ENCODE measurements at places on chromosomes 3 and 15. TPM values are rescaled to one million over a fixed set of nuclear protein-coding genes. Genes with fewer than 3 reads are reported as not detected.

- H3K36me3 ChIP-seq: no peaks in the 10 kb centered on the region
- no peaks in the 10 kb centered on the region for H3K27me3 ChIP-seq
- no peak overlapping the region for H3K4me3 ChIP-seq
- no peak overlapping the region for H3K27ac ChIP-seq
- peaks cover 2% of the 10 kb centered on the region for H3K4me1 ChIP-seq
Measured at GRCh38 chr3:184786280-184786941, 25.6 kb upstream of the VPS8 start.

DNA sequence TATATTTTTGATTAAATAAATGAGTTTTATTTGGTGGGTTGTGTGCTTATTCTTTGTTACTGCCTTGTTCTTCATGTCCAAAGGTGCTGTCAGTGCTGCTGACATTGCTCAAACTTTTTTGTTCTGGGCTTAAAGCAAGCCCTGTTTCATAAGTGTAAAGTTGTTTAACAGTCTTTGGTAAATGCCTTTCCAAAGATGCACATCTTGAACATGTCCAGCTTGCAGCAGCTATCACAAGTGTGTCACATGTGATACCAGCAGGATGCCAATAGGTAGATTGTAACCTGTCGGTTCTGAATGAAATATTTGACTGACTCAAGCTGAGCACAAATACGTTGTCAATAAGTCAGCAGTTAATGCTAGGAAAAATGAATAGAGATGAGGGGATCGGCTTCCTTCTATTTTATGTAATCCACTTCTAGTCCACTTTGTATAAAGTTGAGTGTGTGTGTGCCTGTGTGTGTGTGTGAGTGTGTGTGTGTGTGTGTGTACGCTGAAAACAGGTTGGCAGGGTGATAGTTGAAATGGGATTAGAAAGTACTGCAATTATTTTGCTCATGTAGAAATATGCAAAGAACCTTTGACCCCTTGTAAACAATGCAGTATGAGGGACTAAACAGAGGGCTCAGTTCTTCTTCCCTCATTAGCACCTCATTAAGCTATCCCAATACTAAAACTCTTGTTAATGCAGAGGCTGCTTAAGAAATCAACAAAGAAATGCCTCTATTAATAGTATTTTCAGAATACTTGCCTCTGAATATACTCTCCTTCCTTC, 986.5 kb downstream of the TUSC7 start:
- H3K4me1 ChIP-seq: no peaks in the 10 kb centered on the region
- H3K4me3 ChIP-seq: no peak overlapping the region
- DNase-seq: no peak
- no peak overlapping the region for H3K27ac ChIP-seq
- H3K36me3 ChIP-seq: no peaks in the 10 kb centered on the region

The SCN11A gene
- 0.10 TPM for total RNA-seq

- no peaks in the 10 kb centered on the region for H3K27me3 ChIP-seq
- no peak overlapping the region for H3K27ac ChIP-seq
- DNase-seq: no peak
- no peak overlapping the region for H3K4me3 ChIP-seq
- H3K4me1 ChIP-seq: no peaks in the 10 kb centered on the region
Measured at GRCh38 chr15:74809956-74810355, 2.7 kb upstream of the LMAN1L start.

GRCh38 chr3:66479532-66479947, 21.3 kb downstream of the LRIG1 start:
- peaks cover 78% of the 10 kb centered on the region for H3K4me1 ChIP-seq
- no peaks in the 10 kb centered on the region for H3K36me3 ChIP-seq
- no peak overlapping the region for H3K4me3 ChIP-seq
- DNase-seq: no peak
- H3K27ac ChIP-seq: no peak overlapping the region

The GOLGA6L25 gene
- not detected for total RNA-seq

The CKMT1B gene
- total RNA-seq: 30.5 TPM

DNA sequence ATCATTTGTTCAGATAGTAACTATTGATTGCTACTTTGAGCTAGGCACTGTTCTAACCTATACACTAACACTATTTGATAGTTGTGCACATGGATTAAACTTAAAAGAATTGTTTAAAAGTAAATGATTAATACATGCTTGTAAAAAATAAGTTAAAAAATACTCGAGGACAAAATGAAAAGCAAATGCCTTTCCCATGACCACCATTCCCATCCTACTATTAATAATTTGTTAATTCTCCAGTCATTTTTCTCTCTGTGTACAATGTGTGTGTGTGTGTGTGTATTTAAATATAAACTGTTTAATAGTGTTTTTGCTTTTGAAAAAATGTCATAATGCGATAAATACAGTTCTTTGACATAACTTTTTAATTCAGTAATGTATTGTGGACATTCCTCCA, 78.7 kb upstream of the KCNMB2 start:
- no peaks in the 10 kb centered on the region for H3K36me3 ChIP-seq
- no peak overlapping the region for H3K27ac ChIP-seq
- no peaks in the 10 kb centered on the region for H3K27me3 ChIP-seq
- H3K4me1 ChIP-seq: no peaks in the 10 kb centered on the region
- no peak for DNase-seq

DNA sequence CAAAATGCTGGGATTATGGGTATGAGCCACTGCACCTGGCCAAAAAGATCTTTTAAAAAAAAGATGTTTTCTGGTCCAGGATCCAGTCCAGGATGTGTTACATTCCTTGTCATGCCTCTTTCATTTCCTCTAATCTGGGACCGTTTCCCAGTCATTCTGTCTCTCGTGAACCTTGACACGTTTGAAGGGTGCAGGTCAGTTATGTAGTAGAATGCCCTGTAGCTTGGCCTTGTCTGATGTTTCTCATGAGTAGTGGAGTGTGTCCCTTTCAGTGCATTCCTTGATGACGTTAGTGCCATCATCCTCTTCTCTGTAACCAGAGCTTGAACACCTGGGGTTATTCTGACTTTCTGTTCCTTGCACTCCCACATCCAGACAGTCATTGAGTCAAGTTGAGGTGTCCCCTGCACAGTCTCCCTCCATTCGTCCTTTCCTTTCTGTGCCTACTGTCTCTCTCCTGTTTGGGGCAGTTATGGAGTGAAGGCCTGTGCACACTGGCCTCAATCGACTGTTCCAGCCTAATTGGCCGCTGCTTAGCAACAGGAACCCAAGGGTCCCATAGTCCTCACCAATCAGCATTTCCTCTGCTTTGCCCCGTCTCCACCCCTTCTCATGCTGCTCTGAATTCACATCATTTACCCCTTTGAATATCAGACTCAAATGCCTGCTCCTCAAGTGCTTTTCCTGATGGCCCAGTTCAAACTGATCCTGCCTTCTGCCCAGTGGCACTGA, 5.5 kb downstream of the FAM81A start:
- DNase-seq: no peak
- H3K4me1 ChIP-seq: peaks cover under 1% of the 10 kb centered on the region

GRCh38 chr3:48018841-48019240, 2.6 kb upstream of the MAP4 start:
- H3K4me1 ChIP-seq: peaks cover 3% of the 10 kb centered on the region
- H3K4me3 ChIP-seq: no peak overlapping the region
- no peak overlapping the region for H3K27ac ChIP-seq
- no peak for DNase-seq
- no peaks in the 10 kb centered on the region for H3K36me3 ChIP-seq

GRCh38 chr15:38475361-38475760, 21.4 kb downstream of the FAM98B start:
- H3K36me3 ChIP-seq: peaks cover 24% of the 10 kb centered on the region
- no peak overlapping the region for H3K4me3 ChIP-seq
- no peaks in the 10 kb centered on the region for H3K4me1 ChIP-seq
- no peak overlapping the region for H3K27ac ChIP-seq
- no peaks in the 10 kb centered on the region for H3K27me3 ChIP-seq
- DNase-seq: no peak

- H3K36me3 ChIP-seq: no peaks in the 10 kb centered on the region
- H3K27me3 ChIP-seq: no peaks in the 10 kb centered on the region
- no peak overlapping the region for H3K4me3 ChIP-seq
- no peak for DNase-seq
Measured at GRCh38 chr15:45326280-45326679, 52.1 kb downstream of the GATM start.

Measured in H1 (cell line).